A673 (cell line): ENCODE measurements at places on chromosomes 11 and 22. TPM values are rescaled to one million over a fixed set of nuclear protein-coding genes. Genes with fewer than 3 reads are reported as not detected.
A peak's percentile ranks its signal among the peaks of the same experiment; 100 is the strongest.

Gene OR51I1
- total RNA-seq: not detected in 2 replicates

Gene CARD16
- 5.3 and 8.0 TPM in 2 replicates for total RNA-seq

Gene MICAL2
- 0.44 and 1.1 TPM in 2 replicates for total RNA-seq

Gene SCGB1A1
- total RNA-seq: not detected in 2 replicates

Gene TH
- not detected in 2 replicates for total RNA-seq

GRCh38 chr11:84720706-84721402 lies 906.3 kb downstream of the DLG2 start:
- DNase-seq: peak; percentile 54

DNA sequence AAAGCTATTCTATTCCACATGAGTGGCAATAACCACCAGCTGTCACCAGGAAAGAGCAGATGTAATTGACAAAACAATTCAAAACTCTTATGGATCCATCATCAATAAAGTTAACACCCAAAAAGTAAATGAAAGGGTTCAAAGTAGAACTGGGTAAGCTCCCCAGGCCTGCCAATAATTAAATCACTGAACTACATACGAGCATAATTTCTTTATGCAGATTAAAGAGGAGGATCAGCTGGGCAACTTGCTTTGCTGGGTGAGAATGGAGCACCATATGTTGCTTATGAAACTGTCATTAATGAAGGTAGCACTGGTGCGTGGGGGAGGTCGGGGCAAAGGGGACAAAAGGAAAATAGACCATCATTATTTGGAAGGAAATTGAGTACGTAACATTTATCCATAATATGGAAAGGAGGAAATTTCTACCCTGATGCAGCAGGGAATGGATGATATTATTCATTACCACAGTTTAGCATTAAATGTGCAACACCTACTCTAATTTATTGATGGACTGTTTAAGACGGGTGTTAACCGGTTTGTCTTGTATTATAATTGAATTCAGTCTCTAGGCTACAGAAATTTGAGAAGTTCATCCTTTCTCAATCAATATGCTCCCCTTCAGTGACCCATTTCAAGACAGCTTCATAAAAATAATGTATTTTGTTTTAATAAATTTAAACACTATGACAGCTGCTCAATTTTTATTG lies 315.9 kb downstream of the CADM1 start:
- DNase-seq: no peak

DNA sequence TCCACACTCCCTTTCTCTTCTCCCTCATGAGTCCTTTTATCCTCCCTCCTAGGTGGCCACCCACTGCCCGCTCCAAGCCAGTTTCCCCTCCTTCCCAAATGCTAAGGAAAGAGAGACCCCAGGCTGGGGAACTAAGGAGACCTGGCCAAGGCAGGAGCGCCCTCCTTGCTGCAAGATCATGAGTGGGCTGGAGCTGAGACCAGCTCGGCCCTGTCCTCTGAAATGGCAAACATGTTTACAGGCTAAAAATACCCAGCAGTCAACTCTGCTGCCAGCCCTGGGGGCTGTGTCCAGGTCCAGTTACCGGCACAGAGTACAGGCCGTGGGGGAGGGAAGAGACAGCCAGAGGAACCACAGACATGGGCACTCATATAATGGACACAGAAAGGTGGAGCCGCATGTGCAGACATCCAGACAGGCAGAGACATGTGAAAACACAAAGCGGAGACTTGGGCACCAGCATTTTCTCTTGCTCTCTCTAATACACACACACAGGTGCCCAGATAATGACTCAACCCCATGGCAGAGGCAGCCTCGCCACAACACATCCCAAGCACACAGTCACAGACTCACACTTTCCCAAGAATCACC lies 1.2 kb upstream of the AHNAK start:
- no peak for DNase-seq

DNA sequence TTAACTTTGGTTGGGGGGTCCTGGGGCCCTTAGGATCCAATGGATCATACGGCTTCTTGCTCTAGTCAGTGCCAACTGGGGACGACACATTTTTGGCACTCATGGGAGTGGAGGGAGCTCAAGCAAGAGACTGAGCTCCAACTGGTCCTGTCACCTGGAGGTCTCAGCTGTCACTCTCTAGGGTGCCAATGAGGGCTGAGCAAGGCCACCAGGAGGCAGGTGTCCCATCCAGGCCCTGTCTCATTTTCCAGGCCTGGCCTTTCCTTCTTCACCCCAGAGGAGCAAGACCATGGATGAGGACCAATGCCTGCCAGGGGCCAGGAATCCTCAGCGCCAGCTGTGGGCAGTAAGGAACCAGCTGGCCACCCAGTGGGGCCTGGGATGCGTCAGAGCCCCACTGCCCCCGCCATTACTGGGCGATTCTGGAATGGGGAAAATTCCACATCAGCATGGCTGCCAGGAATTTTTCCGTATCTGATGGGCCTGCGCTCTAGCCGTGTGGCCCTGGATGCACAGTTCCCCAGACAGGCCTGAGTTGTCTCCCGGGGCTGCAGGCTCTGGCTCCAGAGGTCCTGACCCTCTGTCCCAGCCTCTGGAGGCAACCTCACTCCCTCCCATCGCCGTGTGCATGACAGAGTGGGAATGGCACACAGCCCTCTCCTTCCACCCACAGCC lies 669 bp upstream of the GAL3ST1 start:
- DNase-seq: no peak

DNA sequence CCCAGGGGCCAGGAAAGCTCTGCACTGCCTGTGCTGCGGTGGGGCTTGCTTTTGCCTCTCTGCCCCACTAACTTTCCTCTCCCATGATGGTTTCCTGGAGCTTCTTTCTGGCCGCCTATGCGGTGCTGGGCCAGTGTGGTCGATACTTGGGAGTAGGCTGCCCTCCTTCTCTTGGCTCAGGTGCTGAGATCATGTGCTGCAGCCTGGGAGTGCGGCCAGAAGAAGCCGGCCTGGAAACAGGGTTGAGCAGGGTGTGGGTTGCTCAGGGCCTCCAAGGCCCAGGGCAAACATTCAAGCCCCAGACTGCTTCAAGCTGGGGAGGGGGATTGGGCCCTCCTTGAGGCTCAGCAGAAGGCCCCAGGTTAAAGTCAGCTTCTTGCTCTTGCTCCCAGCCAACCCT lies 125.0 kb downstream of the NTM start:
- no peak for DNase-seq

GRCh38 chr11:62930157-62930556 lies 9.0 kb upstream of the CHRM1 start:
- DNase-seq: no peak

GRCh38 chr11:63609536-63609935 lies 4.7 kb downstream of the PLAAT3 start:
- no peak for DNase-seq

DNA sequence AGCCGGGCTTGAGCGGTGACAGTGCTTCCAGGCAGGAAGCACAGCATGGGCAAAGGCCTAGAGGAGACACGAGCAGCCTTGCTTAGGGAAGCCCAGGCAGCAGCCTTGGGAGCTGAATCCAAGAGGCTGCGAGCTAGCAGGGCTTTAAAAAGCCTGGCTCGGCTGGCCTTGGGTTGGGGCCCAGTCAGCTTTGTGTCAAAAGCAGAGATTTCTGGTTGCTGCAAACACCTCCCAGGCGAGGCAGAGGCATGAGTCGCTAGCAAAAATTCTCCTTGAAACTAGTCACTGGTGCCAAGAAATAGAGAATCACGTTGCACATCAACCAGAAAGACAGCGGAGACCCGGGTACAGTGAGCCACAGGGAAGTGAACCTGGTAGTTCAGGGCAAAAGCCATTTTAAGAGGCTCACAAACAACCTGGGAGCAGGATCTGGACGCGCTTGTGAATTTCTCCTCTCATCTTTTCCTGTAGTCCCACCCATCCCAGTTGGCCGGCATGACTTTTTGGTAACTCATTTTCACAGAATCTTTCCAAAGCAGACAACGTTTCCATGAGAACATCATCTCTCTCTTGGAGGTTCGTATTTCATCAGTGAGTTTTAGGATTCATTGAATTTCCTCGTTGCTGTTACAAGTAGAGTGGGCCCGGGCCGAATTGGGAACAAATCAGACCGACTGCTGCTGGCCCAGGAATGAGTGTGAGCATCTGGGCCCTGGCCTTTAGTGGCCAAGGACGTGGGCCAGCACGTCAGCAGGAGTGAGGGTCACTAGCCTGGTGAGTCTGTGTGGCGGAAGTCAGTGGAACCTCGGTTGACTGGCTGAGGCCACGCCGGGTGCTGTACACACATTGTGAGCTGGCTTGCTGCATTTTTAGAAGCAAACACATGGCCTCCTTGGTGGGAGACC lies 16.4 kb upstream of the FGF4 start:
- DNase-seq: no peak

DNA sequence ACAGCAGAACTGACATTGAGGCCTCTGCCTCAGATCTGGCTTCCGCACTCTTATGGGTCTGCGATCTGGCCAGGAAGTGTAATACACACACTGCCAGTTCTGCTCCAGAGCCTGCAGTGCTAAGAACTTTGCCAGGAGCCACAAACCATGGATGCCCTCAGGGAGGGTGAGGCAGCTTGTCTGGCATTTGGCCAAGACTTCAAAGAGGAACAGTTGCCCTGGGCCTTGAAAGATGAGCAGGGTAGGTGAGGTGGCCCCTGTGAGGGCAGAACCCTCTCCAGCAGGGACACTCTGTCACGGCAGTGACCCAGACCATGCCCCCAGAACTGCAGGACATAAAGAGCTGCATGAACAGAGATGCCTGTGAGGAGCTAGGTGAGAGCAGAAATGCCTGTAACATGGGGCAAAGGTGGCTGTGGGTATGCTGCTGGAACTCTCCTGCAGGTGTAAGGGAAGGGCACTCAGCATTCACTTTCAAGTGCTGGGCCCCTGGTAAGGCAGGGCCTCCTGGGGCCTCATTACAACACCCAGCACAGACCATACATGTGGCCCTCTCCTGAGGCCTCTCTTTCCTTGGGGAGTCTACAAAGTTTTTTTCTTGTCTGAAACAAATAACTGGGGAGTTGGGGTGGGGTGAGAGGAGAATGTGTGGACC lies 47.3 kb downstream of the NEU3 start:
- no peak for DNase-seq
